Testis (tissue), 5 donors: ENCODE measurements at places on chromosomes 4 and X. TPM values are rescaled to one million over a fixed set of nuclear protein-coding genes. Genes with fewer than 3 reads are reported as not detected.
A peak's percentile ranks its signal among the peaks of the same experiment; 100 is the strongest.

- DNase-seq: peak; percentile 16
- H3K4me3 ChIP-seq: peak within 1 kb of the TSS; percentile 58
- no peaks in the 10 kb centered on the region for H3K36me3 ChIP-seq
- H3K4me1 ChIP-seq: peaks cover 7% of the 10 kb centered on the region
- no peak within 1 kb of the TSS for H3K27ac ChIP-seq
- H3K27me3 ChIP-seq: no peaks in the 10 kb centered on the region
Observed at GRCh38 chr4:73869130-73870055, at the start of gene CXCL1. TSS of gene CXCL1 (plus strand) at chr4:73869393. CDS start at chr4:73869471, 78 bp downstream.

GRCh38 chr4:81431971-81432370, 39.7 kb downstream of the RASGEF1B start:
- no peaks in the 10 kb centered on the region for H3K27me3 ChIP-seq
- no peaks in the 10 kb centered on the region for H3K4me1 ChIP-seq

DNA sequence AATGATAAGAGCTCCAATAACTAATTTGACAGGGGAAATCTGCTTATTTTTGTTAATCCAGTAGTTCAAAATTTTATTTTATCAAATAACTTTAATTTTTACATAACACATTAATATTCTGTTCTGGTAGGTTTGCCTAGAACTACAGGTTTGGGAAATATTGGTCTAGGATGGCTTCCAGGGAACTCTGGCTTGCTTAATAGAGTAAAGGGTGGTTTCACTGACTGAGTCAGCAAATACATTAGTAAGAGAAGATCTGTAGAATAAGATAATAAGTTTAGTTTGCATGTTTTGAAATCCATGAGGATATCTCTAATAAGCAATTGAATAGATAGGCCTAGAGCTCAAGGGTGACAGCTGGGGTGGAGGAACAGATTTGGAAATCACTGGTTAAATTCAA, 500.7 kb downstream of the ZNF674 start:
- no peak for DNase-seq
- H3K36me3 ChIP-seq: no peaks in the 10 kb centered on the region
- H3K27ac ChIP-seq: no peak overlapping the region
- no peaks in the 10 kb centered on the region for H3K27me3 ChIP-seq
- no peak overlapping the region for H3K4me3 ChIP-seq
- H3K4me1 ChIP-seq: no peaks in the 10 kb centered on the region

GRCh38 chr4:145260091-145260490, 79.7 kb upstream of the OTUD4 start:
- DNase-seq: no peak
- H3K36me3 ChIP-seq: no peaks in the 10 kb centered on the region
- no peaks in the 10 kb centered on the region for H3K27me3 ChIP-seq
- no peaks in the 10 kb centered on the region for H3K4me1 ChIP-seq
- no peak overlapping the region for H3K4me3 ChIP-seq

- H3K27ac ChIP-seq: no peak overlapping the region
- H3K27me3 ChIP-seq: no peaks in the 10 kb centered on the region
- no peak overlapping the region for H3K4me3 ChIP-seq
Observed at GRCh38 chr4:74109870-74110605, 11.0 kb upstream of the CXCL2 start.

- H3K27ac ChIP-seq: no peak overlapping the region
- peaks cover 10% of the 10 kb centered on the region for H3K4me1 ChIP-seq
- no peak overlapping the region for H3K4me3 ChIP-seq
- no peaks in the 10 kb centered on the region for H3K27me3 ChIP-seq
- H3K36me3 ChIP-seq: no peaks in the 10 kb centered on the region
Observed at GRCh38 chr4:147780137-147780777, 48.4 kb downstream of the ARHGAP10 start.

GRCh38 chr4:38184404-38184803, 224.2 kb downstream of the PTTG2 start:
- no peaks in the 10 kb centered on the region for H3K27me3 ChIP-seq
- peaks cover 4% of the 10 kb centered on the region for H3K4me1 ChIP-seq
- no peaks in the 10 kb centered on the region for H3K36me3 ChIP-seq
- no peak for DNase-seq

DNA sequence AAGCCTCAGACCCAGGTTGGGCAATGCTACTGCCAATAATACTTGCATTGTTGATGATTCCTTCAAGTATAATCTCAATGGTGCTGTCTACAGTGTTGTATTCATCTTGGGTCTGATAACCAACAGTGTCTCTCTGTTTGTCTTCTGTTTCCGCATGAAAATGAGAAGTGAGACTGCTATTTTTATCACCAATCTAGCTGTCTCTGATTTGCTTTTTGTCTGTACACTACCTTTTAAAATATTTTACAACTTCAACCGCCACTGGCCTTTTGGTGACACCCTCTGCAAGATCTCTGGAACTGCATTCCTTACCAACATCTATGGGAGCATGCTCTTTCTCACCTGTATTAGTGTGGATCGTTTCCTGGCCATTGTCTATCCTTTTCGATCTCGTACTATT, 7.4 kb downstream of the LPAR4 start:
- H3K4me3 ChIP-seq: no peak overlapping the region
- no peaks in the 10 kb centered on the region for H3K36me3 ChIP-seq
- H3K27ac ChIP-seq: no peak overlapping the region
- H3K4me1 ChIP-seq: no peaks in the 10 kb centered on the region

GRCh38 chr4:130574215-130574614, 1478.3 kb downstream of the C4orf33 start:
- no peaks in the 10 kb centered on the region for H3K36me3 ChIP-seq
- H3K4me3 ChIP-seq: no peak overlapping the region
- H3K4me1 ChIP-seq: no peaks in the 10 kb centered on the region
- no peak overlapping the region for H3K27ac ChIP-seq

- no peak for DNase-seq
- H3K4me1 ChIP-seq: no peaks in the 10 kb centered on the region
- no peak overlapping the region for H3K4me3 ChIP-seq
- H3K27ac ChIP-seq: no peak overlapping the region
- no peaks in the 10 kb centered on the region for H3K36me3 ChIP-seq
Observed at GRCh38 chrX:16577483-16578029, 72.4 kb upstream of the S100G start.

DNA sequence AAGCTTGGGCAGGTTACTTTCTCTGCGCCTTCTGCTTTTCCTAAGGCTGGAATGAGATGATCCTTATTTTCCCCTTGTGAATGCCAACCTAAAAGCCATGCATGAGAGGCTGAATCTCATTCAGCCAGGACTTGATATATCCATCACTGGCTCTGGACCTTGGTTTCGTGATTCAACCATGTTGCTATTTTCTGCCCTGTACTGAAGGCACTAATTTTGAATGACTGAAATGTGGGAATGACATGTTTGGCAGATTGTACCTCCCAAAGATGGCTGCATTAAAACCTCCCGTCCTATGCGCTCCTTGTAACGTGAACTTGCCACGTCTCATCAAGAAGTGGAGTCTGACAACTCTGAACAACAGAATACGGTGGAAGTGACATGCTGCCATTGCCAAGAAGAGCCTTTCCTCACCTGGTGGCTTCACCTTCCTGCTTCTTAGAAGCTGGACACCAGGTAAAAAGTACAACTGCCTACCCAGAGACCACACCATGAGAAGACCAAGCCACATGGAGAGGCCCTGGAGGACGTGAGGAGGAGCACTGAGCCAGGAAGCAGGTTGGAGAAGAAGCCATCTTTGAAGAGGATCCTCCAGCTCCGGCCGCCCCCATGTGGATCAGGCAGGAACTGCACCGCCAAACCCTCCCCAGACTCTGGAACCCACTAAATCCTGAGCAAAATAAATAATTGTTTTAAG, 174.5 kb downstream of the NSUN7 start:
- H3K27me3 ChIP-seq: no peaks in the 10 kb centered on the region
- H3K27ac ChIP-seq: no peak overlapping the region
- H3K36me3 ChIP-seq: no peaks in the 10 kb centered on the region
- no peak overlapping the region for H3K4me3 ChIP-seq
- peak; percentile 71 for DNase-seq

DNA sequence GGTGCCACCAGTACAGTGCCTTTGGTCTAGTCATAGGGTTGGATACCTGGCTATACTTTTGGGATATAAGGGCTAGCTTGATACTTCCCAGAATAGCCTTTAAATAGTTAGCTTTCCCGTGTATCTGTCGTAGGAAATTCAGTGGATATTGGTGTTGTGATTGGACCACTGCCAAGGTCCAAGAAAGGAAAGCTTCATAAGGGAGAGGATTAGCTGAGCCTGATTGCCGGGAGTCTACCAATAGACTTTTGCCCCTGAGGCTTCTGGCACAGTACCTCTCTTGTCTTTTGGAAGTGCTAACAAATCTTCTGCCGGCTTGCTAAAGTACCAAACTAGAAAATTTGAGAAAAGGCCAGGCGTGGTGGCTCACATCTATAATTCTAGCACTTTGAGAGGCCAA, 350.6 kb downstream of the CHIC1 start:
- no peaks in the 10 kb centered on the region for H3K36me3 ChIP-seq
- H3K4me1 ChIP-seq: no peaks in the 10 kb centered on the region
- no peaks in the 10 kb centered on the region for H3K27me3 ChIP-seq
- no peak for DNase-seq

DNA sequence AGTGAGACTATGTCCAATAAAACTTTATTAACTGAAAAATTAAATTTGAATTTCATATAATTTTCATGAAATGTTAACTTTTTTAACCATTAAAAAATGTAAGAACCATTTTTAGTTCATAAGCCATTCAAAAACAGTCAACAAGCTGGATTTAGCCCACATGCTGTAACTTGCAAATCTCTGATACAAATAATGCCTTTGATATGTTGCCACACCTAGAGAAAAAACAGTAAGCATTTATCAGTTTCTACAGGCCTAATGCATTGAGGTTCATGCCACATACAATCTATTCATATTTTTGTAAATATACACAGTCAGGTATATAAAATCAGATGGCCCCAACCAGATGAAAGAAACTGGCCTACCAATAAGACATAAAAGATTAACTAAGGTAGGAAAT, 52.8 kb downstream of the LCORL start:
- H3K4me3 ChIP-seq: no peak overlapping the region
- H3K4me1 ChIP-seq: no peaks in the 10 kb centered on the region
- no peak for DNase-seq
- H3K27ac ChIP-seq: no peak overlapping the region
- no peaks in the 10 kb centered on the region for H3K36me3 ChIP-seq

GRCh38 chr4:154414796-154415195, 76.8 kb downstream of the DCHS2 start:
- peaks cover 3% of the 10 kb centered on the region for H3K27me3 ChIP-seq
- H3K4me1 ChIP-seq: peaks cover 2% of the 10 kb centered on the region
- H3K27ac ChIP-seq: no peak overlapping the region
- H3K4me3 ChIP-seq: no peak overlapping the region

DNA sequence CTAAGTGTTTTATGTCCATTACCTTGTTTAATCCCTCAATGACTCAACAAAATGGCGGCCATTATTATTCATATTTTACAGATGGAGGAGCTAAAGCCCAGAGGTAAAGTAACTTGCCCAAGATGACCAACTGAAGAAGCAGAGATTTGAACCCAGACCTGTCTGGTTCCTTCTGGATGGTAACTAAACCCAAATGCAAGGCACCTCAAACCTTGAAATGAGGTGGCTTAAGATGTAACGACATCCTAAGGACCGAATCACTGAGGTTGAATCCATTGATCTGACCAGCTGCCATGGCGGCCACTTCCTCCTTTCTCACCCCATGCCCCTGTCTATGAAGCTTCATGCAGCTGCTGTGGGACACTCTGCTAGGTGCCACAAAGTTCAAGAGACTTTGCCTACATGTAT, 932 bp downstream of the TLR10 start:
- no peaks in the 10 kb centered on the region for H3K4me1 ChIP-seq
- H3K36me3 ChIP-seq: no peaks in the 10 kb centered on the region
- H3K4me3 ChIP-seq: no peak overlapping the region
- H3K27me3 ChIP-seq: no peaks in the 10 kb centered on the region
- DNase-seq: no peak

DNA sequence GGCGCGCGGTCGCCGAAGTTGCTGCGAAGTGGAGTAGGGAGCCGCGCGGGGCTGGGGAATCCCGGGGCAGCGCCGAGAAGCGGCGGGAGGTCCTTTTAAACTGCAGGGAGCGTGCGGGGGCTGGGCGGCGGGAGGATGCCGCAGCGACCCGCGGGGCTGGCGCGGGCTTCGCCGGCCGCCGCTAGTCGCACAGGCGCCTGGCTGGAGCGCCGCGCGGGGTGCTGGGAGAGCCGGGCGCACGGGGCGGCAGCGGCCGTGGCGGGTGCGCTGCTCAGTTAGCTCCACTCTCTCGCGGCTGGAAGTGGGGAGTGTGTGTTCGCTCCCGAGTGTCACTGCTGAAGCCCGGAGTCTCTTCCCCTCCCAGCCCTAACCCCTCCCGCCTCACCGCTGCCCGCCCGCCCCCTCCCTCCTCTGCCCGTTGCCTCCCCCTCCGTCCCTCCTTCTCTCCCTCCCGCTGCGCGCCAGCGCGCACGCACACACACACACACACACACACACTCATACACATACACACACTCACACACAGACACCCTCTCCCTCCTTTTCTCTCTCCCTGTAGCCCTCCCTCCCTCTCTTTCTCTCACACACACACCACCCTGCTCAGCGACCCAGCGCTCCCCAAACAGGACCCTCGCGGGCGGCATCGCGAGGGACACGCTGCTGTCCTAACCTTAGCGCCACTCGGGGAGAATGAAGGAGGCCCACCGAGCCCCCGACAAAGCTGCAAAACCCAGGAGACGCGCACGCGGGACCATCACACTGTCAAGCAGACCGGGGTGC, at the start of gene NDNF:
TSS of gene NDNF (minus strand) at position 312 of the 780 bp plus-strand sequence. CDS start 26,698 bp downstream, outside the sequence.
- no peaks in the 10 kb centered on the region for H3K27me3 ChIP-seq
- H3K4me3 ChIP-seq: peak within 1 kb of the TSS; percentile 55
- peak; percentile 43 for DNase-seq
- H3K27ac ChIP-seq: peak within 1 kb of the TSS; percentile 63
- H3K4me1 ChIP-seq: peaks cover 10% of the 10 kb centered on the region
- H3K36me3 ChIP-seq: no peaks in the 10 kb centered on the region

GRCh38 chr4:188154668-188155405, 15.6 kb downstream of the TRIML1 start:
- no peaks in the 10 kb centered on the region for H3K36me3 ChIP-seq
- no peak overlapping the region for H3K4me3 ChIP-seq
- no peak for DNase-seq
- no peak overlapping the region for H3K27ac ChIP-seq
- no peaks in the 10 kb centered on the region for H3K27me3 ChIP-seq
- H3K4me1 ChIP-seq: no peaks in the 10 kb centered on the region

- no peaks in the 10 kb centered on the region for H3K27me3 ChIP-seq
- no peak overlapping the region for H3K4me3 ChIP-seq
Observed at GRCh38 chr4:109290918-109291317, 11.5 kb downstream of the COL25A1 start.

DNA sequence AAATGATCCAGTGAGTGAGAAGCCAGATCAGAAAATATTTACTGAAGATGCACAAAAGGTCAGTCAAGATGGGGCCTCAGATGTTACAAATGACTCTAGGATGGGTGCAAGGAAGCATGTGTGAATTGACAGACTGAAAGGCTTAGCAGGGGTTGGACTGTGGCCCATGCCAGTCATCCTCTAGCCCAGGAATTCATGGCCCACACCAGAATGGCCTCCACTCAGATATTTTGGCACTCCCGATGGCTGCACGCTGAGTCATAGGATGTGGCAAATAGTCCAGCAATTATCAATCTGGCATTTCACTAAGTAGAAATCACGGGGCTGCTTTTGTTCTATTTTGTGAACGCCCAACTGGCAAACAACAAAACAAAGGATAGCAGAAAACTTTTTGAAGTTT, 406.5 kb downstream of the IQCM start:
- no peaks in the 10 kb centered on the region for H3K36me3 ChIP-seq
- no peak overlapping the region for H3K4me3 ChIP-seq
- no peak overlapping the region for H3K27ac ChIP-seq
- DNase-seq: no peak

MUC7 gene
- not detected for total RNA-seq

GPR50 gene
- not detected for total RNA-seq

CTAG1B gene
- total RNA-seq: 20.3 TPM

POU4F2 gene
- 1.9 TPM for total RNA-seq

BRS3 gene
- total RNA-seq: 0.50 TPM

JADE3 gene
- 33.1 TPM for total RNA-seq

L1CAM gene
- 1.7 TPM for total RNA-seq

STOX2 gene
- 15.2 TPM for total RNA-seq

COL4A5 gene
- 33.0 TPM for total RNA-seq

SLITRK2 gene
- 0.16 TPM for total RNA-seq

PPBP gene
- total RNA-seq: not detected

SOD3 gene
- total RNA-seq: 355 TPM
